Thyroid gland (tissue), 4 donors: ENCODE measurements at places on chromosomes 12 and 14. TPM values are rescaled to one million over a fixed set of nuclear protein-coding genes. Genes with fewer than 3 reads are reported as not detected.

DNA sequence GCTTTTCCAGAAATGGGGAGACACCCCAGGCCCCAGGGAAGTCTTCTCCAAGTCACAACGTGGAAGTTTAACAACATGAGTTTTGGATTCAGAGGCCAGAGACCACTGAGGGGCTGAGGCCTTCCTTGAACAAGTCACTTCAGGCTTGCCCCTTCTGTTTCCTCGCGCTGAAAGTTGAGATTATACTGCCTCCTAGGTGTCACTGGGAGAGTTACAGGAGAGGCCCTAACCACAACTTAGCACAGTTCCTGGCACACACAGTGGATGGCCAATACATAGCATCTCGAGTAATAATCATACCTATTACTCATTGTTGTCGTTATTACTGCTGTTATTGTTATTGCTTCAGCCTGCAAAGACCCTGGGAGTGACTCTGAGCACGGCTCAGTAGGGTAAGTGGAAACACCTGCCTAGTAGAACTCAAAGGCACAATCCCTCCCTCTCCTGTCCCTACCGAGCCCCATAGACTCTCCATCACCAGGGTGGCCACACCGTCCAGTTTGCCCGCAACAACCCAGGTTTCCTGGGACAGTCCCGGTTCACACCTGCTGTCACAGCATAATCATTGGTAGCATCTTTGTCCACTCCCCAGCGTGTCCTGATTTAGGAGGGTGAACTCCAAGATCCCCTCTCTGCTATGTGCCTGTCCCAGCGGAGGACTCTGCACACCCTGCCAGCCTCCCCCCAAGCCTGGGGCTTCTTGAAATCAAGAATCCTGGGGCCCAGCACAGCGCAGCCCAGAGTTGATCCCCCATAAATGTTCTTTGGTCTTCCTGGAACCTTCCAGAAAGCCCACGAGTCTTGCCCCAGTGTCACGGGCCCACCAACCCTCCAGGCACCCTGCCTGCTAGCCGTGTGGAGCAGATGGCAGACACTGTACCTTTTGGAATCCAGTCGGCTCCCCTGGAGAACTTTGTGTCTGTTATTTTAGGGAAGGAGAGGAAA is 85.0 kb downstream of the SYNE3 start:
- peak overlapping the region; percentile 12 for H3K27ac ChIP-seq
- peaks cover 11% of the 10 kb centered on the region for H3K36me3 ChIP-seq
- DNase-seq, result peak; percentile 12
- H3K4me1 ChIP-seq, result no peaks in the 10 kb centered on the region
- no peak overlapping the region for H3K4me3 ChIP-seq

- no peak overlapping the region for H3K4me3 ChIP-seq
- H3K27me3 ChIP-seq, result no peaks in the 10 kb centered on the region
- no peaks in the 10 kb centered on the region for H3K4me1 ChIP-seq
- DNase-seq, result no peak
- no peak overlapping the region for H3K27ac ChIP-seq
Measured at GRCh38 chr14:72535485-72535884, 358.4 kb downstream of the DPF3 start.

The BCL2L2 gene
- 43.0 TPM for total RNA-seq

- no peak overlapping the region for H3K4me3 ChIP-seq
- no peaks in the 10 kb centered on the region for H3K36me3 ChIP-seq
Measured at GRCh38 chr14:70555890-70556289, 21.1 kb upstream of the ADAM20 start.

DNA sequence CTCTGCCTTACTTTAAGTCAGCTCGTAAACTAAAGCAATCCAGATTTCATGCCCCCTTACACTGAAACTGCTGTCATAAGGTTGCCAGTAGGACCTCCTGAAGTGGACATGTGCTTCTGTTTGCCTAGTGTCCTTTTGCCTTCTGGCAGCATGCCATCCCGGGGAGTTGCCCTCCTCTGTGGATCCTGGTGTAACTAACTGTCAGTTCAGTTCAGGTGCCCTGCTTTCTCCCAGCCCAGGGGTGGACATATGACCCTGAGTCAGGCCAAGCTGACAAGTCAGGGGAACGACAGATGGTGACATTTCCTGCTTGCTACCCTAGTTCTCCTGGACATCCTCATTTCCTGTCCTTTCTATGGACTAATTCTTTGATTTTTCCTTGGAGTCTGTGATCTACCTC is 25.6 kb downstream of the AKAP6 start:
- no peak overlapping the region for H3K4me3 ChIP-seq
- H3K4me1 ChIP-seq, result peaks cover 6% of the 10 kb centered on the region

- no peaks in the 10 kb centered on the region for H3K27me3 ChIP-seq
- no peaks in the 10 kb centered on the region for H3K36me3 ChIP-seq
- no peak overlapping the region for H3K27ac ChIP-seq
- H3K4me3 ChIP-seq, result no peak overlapping the region
- H3K4me1 ChIP-seq, result no peaks in the 10 kb centered on the region
Measured at GRCh38 chr12:124488520-124488919, 78.9 kb downstream of the NCOR2 start.
